CD4-positive, alpha-beta T cell treated with Interleukin-17A for 1 hour (primary cell): ENCODE measurements at places on chromosomes 4 and X.

- DNase-seq: no peak
Observed at GRCh38 chr4:25160714-25161592, 704 bp upstream of the SEPSECS start.

DNA sequence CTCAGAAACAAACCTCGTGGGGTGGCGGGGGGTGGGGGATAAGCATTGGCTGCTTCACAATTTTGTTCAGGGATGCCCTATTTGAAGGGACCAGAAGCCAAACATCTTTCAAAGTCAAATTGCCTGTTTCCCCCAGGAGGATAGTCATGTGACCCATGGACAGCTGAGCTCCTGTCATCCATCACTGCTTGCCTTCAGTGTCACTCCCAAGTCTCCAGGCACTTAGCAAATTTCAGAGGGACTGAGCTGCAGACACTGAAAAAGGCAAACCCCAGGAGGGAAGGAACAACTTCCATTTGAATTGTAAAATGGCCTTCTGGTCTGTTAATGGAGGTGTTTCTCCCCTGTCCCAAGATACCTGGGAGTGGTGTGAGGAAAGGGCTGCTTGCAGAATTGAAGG, 73.4 kb downstream of the FRMPD3 start:
- no peak for DNase-seq

- no peak for DNase-seq
Observed at GRCh38 chr4:120007191-120007871, 59.3 kb downstream of the MAD2L1 start.

DNA sequence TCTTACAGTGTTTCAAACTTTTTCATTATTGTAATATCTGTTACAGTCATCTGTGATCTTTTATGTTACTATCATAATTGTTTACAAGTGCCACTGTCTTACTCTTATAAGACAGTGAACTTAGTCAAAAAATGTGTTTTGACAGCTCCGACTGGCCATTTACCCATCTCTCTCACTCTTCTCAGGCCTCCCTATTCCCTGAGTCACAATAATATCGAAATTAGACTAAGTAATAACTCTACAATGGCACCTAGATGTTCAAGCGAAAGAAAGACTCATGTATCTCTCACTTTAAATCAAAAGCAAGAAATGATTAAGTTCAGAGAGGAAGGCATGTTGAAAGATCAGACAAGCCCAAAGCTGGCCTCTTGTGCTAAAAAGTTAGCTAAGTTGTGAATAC, 184.2 kb downstream of the CDS1 start:
- no peak for DNase-seq

- DNase-seq: no peak
Observed at GRCh38 chrX:52542311-52542710, 25.4 kb upstream of the XAGE1B start.

DNA sequence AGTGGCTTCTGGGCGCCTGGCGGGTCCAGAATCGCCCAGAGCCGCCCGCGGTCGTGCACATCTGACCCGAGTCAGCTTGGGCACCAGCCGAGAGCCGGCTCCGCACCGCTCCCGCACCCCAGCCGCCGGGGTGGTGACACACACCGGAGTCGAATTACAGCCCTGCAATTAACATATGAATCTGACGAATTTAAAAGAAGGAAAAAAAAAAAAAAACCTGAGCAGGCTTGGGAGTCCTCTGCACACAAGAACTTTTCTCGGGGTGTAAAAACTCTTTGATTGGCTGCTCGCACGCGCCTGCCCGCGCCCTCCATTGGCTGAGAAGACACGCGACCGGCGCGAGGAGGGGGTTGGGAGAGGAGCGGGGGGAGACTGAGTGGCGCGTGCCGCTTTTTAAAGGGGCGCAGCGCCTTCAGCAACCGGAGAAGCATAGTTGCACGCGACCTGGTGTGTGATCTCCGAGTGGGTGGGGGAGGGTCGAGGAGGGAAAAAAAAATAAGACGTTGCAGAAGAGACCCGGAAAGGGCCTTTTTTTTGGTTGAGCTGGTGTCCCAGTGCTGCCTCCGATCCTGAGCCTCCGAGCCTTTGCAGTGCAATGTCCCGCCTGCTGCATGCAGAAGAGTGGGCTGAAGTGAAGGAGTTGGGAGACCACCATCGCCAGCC, at the start of gene ATOH1:
ATOH1 (plus strand) TSS at position 422 of the 663 bp plus-strand sequence; CDS start at position 596, 174 bp downstream.
- no peak for DNase-seq

GRCh38 chr4:110195561-110196205, 2.7 kb downstream of the ELOVL6 start:
- DNase-seq: no peak

DNA sequence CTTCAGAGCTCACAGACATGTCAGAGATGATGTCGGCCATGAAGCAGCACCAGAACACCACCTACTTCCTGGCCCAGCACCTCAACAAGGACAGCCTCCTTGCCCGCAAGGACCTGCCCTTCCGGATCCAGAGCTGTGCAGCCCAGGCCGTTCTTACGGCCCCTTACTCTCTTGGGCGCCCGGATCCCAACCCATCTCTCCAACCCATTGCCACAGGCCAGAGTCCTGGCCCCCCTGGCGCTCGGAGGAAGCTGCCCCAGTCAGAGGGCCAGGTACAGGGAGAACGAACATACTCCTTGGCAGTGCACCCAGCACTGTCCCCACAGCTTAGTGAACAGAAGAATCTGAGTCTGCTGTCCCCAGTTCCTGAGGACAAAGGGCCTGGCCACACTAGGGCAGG, 27.9 kb upstream of the PRPS1 start:
- DNase-seq: no peak

DNA sequence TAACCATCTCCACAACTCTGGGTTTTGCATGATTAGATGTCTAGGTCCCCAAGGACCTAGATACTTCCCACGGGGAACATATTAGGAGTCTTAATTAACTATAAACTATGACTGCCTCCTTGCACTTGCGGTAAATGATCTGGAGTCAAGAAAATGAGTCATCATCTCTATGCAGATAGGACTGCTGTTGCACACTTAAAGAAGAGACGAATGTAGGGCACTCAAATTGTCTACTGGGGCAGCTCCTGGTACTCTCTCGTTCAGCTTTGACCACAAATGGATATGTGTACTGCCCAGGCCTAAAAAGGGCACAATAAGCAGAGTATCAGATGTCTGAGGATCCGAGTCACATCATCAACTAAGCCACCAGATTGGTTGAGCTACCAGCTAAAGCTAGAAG, 1783.4 kb upstream of the AGA start:
- no peak for DNase-seq

- no peak for DNase-seq
Observed at GRCh38 chr4:73606465-73606974, 13.7 kb downstream of the RASSF6 start.

GRCh38 chr4:12987284-12987683, 496.9 kb downstream of the RAB28 start:
- no peak for DNase-seq

DNA sequence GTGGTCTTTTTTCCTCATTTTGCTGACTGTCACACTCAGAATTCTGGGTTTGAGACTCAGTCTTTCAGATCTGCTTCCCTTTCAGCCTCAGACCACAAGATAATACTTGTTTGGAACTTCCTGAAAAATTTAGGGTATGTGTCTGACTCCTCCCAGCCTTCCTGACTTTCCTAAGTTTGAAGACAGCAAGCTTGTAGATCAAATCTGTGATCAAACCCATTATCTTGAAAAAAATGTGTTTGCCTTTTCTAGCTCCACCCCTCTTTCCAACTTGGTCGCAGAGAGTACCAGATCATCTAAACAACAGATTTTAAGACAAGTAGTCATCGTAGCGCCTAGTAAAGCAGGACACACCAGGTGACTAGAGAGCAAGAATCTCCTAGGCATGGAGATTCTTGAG, 9.9 kb downstream of the BCAP31 start:
- DNase-seq: no peak

DNA sequence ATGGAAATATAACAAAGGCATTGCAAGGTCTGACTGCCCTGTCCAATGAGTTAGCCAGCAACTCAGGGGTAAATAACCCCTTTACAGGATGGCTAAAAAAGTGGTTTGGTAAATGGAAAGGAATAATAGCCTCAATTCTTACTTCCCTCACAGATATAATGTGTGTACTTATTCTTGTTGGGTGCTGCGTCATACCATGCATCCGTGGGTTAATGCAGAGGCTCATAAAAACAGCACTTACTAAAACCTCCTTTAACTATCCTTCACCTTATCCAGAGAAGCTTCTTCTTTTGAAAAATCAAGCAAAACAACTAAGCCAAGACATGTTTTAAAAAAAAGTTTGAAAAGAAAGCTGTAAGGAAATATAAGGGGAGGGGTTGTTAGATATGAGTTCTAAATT, 301.0 kb downstream of the PAPSS1 start:
- no peak for DNase-seq

- no peak for DNase-seq
Observed at GRCh38 chr4:5158825-5159224, 107.5 kb downstream of the STK32B start.

GRCh38 chr4:169179609-169180521, 90.9 kb downstream of the SH3RF1 start:
- DNase-seq: no peak

DNA sequence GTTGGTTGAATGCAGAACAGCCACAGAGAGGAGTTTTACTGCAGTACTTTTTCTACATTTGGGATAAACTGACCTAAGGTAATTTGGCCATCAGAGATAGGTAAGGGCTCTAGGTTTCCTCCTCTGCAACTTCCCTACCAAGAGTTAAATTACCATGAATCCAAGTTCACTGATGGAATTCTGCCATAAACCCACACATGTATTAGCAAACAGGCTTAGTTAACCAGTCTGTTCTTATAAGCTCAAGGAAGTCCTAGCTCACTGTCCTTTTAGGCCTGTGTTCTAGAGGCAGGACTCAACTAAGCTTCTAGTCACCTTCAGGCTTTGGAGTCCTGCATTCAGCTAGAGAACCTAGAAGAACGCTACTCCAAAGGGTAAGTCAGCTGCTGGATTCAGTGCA, 4.0 kb downstream of the FAM114A1 start:
- no peak for DNase-seq

DNA sequence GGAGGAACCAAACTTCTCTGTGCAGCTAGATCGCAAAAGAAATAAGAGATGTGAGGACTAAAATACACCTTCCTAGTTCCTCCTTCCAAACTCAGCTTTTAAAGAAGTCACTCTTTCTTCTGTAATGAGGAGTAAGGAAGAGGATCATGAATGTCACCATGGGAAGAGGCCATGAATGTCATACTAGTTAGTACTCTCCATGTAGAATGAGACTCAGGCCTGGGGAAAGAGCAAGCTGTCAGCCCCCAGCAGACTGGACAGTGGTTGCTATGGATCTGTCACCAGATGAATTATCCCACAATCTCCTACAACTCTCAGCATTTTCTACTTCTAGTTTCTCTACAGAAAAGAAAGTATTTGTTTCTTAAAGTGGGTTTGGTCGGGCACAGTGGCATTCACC, 57.1 kb upstream of the PRDM8 start:
- no peak for DNase-seq

DNA sequence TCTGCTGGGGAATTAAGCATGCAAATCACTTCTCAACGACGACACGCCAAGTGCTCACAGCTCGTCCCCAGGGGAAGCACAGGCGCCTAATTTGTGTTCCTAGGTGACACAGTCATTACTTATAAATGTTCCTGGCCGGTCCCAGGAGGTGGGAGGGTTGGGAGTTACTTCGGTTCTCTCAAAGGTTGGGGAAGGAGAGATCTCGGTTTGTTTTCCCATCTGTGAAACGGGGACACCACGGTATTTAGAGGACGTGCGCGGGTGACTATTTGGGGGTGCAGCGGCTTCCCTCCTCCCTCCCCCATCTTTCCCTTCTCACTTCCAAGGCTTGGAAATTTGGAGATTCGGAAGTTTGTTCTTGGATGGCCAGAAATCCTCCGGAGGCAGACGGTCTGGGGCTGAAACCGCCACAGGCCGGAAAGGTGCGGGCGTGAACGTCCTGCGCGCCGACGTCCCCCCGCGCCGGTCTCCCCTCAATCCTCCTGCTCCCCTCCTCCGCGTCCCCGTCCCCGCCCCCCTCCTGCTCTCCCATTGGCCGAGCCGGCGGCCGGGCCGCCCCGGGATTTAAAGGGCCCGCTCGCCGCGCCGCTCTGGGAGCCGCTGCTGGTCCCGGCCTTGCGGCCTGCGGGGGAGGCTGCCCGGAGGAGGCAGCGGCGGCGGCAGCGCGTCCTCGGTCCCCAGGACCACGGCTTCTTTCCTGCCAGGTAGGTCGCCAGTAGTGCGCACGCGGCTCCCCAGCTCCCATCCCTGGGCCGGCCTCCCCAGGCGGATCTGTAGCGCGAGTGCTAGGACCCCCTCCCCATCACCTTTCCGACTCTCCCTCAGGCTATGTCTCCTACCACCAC, at the start of gene PORCN:
PORCN (plus strand) TSS at position 593 of the 845 bp plus-strand sequence. CDS start 829 bp downstream, outside the sequence.
- DNase-seq: peak; percentile 81

GRCh38 chr4:4395849-4396627, 9.1 kb downstream of the NSG1 start:
- no peak for DNase-seq
